Activated T-cell treated with anti-CD3 and anti-CD28 coated beads, Interleukin-2, amount 50 U/mL, for 72 hours (primary cell): ENCODE measurements at places on chromosomes 12 and 14. TPM values are rescaled to one million over a fixed set of nuclear protein-coding genes. Genes with fewer than 3 reads are reported as not detected.

- no peak overlapping the region for H3K27ac ChIP-seq
- H3K27me3 ChIP-seq = no peaks in the 10 kb centered on the region
- H3K4me1 ChIP-seq = peaks cover 20% of the 10 kb centered on the region
- no peak for DNase-seq
Observed at GRCh38 chr14:65072256-65072655, 30.1 kb downstream of the MAX start.

- no peak overlapping the region for H3K4me3 ChIP-seq
- DNase-seq = no peak
- no peaks in the 10 kb centered on the region for H3K27me3 ChIP-seq
- no peak overlapping the region for H3K27ac ChIP-seq
- peaks cover 15% of the 10 kb centered on the region for H3K36me3 ChIP-seq
Observed at GRCh38 chr14:100332797-100333196, 9.7 kb downstream of the SLC25A47 start.

GRCh38 chr12:3892631-3893030 is 19.4 kb upstream of the PARP11 start:
- no peak for DNase-seq
- H3K4me1 ChIP-seq = peaks cover 14% of the 10 kb centered on the region
- H3K27me3 ChIP-seq = no peaks in the 10 kb centered on the region
- no peaks in the 10 kb centered on the region for H3K36me3 ChIP-seq
- H3K27ac ChIP-seq = no peak overlapping the region
- no peak overlapping the region for H3K4me3 ChIP-seq

DNA sequence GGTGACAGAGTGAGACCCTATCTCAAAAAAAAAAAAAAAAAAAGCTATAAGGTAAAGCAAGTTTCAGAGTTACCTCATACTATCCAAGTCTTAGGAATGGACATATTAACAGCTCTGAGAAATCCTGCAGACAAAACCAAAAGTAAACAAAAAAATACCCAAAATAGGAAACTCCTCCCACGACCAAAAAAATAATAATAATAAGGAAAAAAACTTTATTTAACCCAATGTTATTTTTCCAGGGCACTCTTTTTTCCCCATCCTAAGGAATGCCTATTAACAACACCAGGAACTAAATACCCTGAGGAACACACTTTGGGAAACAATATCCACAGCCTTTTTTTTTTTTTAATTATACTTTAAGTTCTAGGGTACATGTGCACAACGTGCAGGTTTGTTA is 135.5 kb upstream of the CCND2 start:
- no peak for DNase-seq
- H3K4me1 ChIP-seq = peaks cover 100% of the 10 kb centered on the region
- no peaks in the 10 kb centered on the region for H3K27me3 ChIP-seq
- peaks cover 9% of the 10 kb centered on the region for H3K36me3 ChIP-seq

GRCh38 chr14:85057221-85057620 is 472.7 kb upstream of the FLRT2 start:
- H3K36me3 ChIP-seq = no peaks in the 10 kb centered on the region
- H3K27me3 ChIP-seq = no peaks in the 10 kb centered on the region
- no peaks in the 10 kb centered on the region for H3K4me1 ChIP-seq
- no peak overlapping the region for H3K27ac ChIP-seq

DNA sequence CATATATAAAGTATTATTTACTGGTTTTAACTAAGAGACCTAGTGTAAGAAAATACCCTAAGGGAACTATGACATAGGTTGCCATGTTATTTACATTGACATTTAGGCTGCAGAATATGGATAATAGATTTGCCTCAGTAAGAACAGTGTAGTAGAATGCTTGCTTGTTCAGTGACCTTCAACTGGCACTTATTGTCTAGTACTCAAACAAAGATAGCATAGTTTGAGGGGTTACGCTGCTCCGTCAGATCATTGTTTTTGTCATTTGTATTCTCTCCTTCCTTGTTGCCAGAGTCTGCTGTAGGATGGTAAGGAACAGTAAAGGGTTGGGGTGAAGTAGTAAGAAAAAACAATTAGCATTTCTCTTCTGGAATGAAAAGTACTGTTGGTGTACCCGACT is 33.2 kb downstream of the TOGARAM1 start:
- DNase-seq = no peak
- no peaks in the 10 kb centered on the region for H3K4me1 ChIP-seq
- H3K4me3 ChIP-seq = no peak overlapping the region
- H3K27ac ChIP-seq = no peak overlapping the region
- H3K36me3 ChIP-seq = peaks cover 8% of the 10 kb centered on the region

DNA sequence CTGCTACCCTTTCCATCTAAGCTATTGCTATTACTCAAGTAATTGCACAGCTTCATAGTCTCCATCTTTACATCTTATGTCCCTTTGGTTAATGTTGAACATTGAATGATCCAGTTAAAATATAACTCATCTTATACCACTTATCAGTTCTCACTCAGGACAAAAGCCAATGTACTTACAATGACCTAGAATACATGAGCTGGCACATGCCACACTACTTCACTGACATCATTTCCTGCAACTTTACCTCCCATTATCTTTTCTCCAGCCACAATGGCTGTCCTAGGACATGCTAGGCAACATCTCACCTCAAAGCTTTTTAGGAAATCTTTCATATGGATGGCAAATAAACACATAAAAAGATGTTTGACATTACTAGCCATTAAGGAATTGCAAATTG is 309.2 kb downstream of the FOXG1 start:
- no peaks in the 10 kb centered on the region for H3K27me3 ChIP-seq
- no peak overlapping the region for H3K4me3 ChIP-seq
- no peak overlapping the region for H3K27ac ChIP-seq
- H3K36me3 ChIP-seq = no peaks in the 10 kb centered on the region

Gene FAM181A
- not detected for total RNA-seq

DNA sequence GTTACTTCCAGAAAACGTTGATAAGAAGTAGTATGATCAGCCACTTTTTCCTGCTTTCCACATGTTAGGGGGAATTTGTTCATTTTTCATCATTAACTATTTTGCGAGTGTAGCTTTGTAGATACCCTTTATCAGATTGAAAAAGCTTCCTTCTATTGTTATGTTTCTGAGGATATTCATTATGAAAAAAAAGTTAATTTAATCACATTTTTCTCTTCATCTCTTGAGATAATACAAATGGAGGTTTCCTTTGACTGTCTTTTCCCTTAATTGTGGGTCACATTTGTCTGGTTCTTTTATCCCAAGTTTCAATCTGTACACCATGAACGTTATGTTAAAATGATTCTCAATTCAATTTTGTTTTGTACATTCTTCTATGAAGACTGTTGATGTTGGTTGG is 875.7 kb downstream of the SLC6A15 start:
- H3K36me3 ChIP-seq = no peaks in the 10 kb centered on the region
- H3K27ac ChIP-seq = no peak overlapping the region
- no peak overlapping the region for H3K4me3 ChIP-seq
- H3K27me3 ChIP-seq = no peaks in the 10 kb centered on the region
- no peak for DNase-seq

Gene OTX2
- total RNA-seq = not detected

Gene MYO1A
- total RNA-seq = 13.4 TPM
